ENCODE measurements at places on chromosomes 12 and 14.

DNA sequence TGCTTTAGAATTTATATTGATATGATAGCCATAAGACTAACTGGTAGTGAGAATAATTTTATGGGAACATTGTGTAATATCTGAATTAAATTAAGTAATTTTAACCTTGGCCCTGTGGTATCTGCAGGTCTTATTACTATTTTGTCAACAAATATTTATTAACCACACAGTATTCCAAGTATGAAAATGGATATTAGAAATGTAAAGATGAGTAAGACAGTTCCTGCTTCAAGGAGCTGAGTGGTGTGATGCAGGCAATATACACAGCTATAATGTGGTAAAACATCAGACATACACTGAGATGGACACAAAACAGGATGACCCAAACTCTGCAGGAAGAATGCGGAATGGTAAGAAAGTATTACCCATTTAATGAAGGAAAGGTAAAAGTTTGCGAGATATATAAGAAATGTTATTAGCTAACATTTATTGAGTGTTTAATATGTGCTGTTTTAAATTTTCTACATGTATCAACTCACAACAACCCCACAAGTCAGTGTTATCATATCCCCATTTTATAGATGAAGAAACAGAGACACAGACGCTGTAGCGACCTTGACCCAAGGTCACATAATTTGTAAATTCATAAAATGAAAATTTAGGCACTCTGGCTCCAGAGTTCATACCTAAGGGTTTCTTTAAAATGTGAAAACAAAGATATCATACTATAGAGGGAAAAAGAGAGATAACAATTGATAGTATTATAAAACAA, 12.7 kb downstream of the ABCD2 start:
- DNase-seq: no peak

- no peak for DNase-seq
These were observed 28.7 kb upstream of the MDM2 start for GRCh38 chr12:68779280-68779679.

DNA sequence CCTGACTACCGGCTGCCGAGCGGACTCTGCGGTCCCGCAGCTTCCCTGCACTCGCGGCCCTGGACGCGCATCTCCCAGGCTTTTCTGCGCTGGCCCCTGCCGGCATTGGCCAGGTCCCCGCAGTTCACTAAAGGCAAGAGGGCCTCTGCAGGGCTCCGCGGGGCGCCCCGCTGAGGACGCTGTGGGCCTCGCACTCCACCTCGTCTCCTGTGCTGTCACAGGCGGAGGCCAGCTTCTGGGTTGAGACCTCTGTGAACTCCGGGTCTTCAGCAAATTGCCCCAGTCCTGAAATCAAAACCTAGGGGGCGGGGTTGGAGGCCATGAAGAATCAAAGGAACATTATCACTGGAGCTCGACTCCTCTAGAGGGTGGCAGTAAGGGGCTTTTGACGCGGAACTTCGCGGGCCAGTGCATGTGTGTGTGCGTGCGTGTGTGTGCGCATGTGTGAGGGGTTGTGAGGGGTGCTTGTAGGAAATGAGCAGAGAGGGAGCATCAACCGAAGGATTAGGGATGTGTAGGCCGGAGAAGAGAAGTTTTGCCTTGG, 68.5 kb upstream of the CAPRIN2 start:
- DNase-seq: no peak

DNA sequence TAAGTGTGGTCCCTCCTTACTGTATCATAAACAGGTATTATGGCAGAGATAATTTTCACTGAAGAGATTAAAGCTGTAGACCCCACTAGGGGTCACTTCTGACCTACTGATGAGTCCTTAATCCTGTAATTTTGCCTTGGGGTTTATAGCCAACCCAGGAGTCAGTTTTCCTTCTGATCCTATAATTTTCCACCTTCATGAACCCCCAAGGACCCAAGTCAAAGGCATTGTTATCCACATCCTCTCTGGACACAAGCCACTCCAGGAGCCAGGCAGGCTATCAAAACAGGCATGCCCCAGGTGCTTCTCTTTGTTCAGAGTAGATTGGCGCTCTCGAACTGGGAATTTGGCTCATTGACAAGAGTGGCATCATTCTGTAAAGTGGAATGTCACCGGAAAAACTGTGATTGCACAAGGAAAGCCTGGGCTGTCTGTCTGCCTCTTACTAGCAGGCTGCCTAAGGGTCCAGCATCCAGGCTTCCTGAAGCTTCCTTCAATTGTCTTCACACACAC, 1523.2 kb upstream of the FLRT2 start:
- DNase-seq: no peak

DNA sequence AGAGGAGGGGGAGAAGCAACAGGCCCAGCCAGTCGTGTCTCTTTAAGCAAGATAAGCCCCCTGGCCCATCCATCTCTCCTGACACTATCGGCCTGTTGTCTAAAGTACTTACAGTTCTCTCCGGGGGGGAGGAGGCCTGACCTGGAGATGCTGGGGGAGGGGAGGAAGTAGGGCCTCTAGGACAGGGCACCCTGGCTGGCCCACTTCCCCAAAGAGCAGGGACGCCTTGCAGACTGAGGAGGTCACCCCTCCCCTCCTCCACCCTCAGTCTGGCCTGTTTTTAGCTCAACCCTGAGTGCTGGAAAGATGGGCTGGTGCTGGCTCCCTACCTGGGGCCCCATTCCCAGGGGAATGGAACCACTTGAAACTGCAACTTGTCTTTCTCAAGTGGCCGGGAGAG, 70.3 kb downstream of the TBX5 start:
- DNase-seq: no peak

DNA sequence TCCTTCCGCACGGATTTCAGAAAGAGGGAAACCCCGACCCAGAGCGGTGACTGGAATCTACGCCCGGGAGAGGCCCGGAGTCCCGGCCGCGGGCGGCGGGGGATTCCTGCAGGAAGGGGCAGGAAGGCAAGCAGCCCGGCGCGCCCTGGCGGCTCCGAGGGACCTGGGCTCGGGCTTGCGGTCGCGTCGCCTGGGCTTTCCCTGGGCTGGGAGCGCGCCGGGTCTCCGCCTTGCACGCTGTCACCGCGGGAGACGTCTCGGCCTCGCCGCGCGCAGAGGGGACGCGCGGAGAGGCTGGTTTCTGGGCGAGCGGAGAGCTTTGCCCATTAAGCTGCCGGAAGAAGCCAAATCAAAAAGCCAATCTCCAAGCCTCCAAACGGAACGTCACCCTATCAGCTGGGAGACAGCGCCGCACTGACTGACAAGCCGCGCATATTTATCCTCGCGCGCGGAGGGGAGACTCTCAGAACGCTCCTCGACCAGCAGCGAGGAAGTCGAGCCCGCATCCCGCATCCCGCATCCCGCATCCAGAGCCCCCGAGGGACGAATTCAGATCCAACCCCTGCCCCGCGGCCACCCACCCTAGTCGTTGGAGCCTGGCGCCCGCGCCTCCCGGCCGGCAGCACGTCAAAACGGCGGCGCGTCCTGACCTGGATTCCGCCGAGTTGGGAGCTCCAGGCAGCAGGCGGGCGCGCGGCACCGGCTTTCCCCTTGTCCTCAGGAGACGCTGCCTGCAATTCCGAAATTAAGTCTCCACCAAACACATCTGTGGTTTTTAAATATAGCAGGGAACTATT, at the start of gene SLC8A3:
Gene SLC8A3, minus strand, starts transcription at position 293 of the 797 bp plus-strand sequence. CDS start 20,529 bp downstream, outside the sequence.
- DNase-seq: no peak

GRCh38 chr12:24979329-24979728, 30.4 kb upstream of the BCAT1 start:
- DNase-seq: no peak

DNA sequence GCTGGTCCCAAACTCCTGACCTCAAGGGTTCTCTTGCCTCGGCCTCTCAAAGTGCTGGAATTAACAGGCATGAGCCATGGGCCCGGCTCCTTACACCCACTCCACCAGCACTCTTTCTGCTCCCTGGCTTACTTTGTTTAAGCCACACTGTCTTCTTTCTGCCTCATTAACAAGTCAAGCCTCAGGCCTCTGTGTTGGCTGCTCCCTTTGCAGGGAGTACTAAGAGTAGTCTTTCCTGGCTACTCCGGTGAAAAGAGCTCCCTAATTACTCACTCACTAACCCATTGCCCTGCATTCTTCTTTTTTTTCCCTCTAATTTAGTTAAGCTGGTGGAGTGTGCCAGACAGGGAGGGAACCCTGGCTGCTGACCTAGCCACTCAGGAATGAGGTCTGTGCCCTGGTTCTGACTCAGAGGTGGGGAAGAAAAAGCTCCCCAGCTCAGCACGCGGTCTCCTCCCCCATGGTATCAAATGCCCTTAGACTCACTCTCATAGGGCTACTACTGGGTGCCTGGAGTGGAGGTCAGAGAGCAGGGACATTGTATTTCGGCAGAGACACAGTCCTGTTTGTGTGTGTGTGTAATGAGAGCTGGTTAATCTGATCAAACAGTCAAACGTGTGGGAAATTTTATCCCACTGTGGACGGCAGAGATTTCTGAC, 19.8 kb downstream of the GALNT6 start:
- DNase-seq: no peak

GRCh38 chr12:52704464-52704863, 1.1 kb upstream of the KRT77 start:
- no peak for DNase-seq

DNA sequence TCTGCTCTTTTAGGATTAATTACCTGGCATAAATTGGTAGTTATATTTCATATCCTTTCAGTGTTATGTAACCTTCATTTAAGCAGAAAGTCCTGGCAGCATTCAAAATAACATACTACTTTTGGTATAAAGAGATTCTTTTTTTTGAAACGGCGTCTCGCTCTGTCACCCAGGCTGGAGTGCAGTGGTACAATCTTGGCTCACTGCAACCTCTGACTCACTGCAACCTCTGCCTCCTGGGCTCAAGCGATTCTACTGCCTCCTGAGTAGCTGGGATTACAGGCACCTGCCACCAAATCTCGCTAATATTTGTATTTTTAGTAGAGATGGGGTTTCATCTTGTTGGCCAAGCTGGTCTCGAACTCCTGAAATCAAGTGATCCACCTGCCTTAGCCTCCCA, 9.2 kb downstream of the KTN1 start:
- DNase-seq: no peak

GRCh38 chr14:89201645-89202044, 215.4 kb downstream of the FOXN3 start:
- no peak for DNase-seq

DNA sequence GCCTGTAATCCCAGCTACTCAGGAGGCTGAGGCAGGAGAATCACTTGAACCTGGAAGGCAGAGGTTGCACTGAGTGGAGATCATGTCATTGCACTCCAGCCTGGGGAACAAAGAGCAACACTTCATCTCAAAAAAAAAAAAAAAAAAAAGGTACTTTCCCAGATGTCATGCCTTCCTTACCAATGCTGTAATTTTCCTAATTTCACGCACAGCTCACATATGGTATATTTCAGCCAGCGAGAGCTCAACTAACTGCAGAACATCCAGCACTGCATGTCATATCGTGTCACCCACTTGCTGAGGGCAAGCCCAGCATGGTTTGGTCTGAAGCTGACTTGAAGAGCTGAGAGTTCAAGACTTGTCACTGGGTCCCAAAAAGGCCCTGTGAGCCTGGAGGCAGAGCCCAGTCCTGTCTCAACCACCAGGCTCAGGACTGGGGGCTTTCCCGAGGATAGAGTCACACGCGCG, 29.0 kb downstream of the NFKBIA start:
- no peak for DNase-seq

DNA sequence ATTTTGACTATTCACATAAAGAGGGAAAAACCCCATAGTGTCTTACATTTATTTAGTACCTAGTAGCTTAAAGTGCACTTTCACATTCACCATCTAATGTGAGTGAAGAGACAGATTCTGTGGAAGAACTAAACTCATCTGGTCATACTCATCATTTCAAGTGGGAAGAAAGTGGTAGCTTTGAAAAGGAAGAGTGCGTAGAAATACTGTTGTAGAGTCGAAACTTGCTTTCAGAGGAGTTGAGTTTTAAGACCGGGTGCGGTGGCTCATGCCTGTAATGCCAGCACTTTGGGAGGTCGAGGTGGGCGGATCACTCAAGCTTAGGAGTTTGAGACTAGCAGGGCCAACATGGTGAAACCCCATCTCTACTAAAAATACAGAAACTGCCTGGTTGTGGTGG, 222.2 kb downstream of the ERC1 start:
- no peak for DNase-seq

GRCh38 chr14:93857081-93857480, 68.8 kb upstream of the PRIMA1 start:
- no peak for DNase-seq

- DNase-seq: no peak
These were observed 878.9 kb upstream of the SEL1L start for GRCh38 chr14:82412545-82412944.
